Stimulated activated naive CD4-positive, alpha-beta T cell treated with Interleukin-2 at 50 U/mL for 16 hours (primary cell): ENCODE measurements at places on chromosomes 5 and 9.
A peak's percentile ranks its signal among the peaks of the same experiment; 100 is the strongest.

GRCh38 chr9:37144762-37145161 lies 24.4 kb downstream of the ZCCHC7 start:
- DNase-seq: no peak

DNA sequence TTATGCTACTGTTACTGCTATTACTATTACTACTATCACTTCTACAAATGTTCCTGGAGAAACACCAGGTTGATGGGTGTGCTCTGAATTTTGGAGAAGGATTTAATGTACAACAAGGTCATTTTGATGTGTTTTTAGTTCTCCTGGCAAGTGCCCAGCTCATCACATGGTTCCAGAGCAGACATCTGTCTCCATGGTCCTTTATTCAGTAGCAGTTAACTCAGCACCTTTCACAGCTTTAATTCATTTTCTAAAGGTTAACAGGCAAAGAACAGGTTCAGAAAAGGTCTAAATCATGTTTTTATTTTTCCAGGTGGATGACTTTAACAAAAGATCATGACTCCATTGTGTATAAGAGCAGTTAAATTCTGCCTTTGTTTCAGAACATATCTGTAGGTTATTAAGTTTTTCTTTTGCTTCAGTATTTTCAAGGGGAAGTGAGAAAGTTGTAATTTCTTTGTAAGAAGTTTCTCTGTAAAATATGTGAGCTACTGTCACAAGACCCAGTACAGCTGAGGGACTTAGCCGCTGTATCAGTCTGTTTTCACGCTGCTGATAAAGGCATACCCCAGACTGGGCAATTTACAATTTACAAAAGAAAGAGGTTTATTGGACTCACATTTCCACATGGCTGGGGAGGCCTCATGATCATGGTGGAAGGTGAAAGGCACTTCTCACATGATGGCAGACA lies 41.9 kb downstream of the MTRR start:
- no peak for DNase-seq

GRCh38 chr9:132748450-132748849 lies 78.2 kb downstream of the GTF3C4 start:
- DNase-seq: no peak

DNA sequence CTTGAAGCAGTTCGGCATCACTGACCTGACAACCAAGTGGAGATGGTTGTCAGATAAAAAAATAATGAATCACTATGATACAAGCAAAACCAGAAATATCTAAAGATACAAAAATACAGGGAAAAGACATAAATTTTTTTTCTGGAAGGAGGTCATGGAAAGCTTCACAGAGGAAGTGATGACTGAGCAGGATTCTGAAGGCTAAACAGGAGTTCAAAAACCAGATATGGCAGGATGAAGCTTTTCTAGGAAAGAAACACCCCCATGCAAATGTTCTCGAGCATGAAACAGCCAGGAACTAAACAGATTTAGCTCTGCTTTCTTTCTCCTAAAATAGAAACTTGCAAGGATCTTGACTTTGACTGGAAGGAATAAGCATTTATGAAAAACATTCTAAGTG lies 60.7 kb upstream of the IFNE start:
- no peak for DNase-seq

GRCh38 chr5:17734011-17734410 lies 99.8 kb downstream of the TAF11L14 start:
- DNase-seq: no peak

GRCh38 chr5:174045470-174046025 lies at the start of gene NSG2:
Gene NSG2 (plus strand): TSS chr5:174045706. CDS start chr5:174046756, 1,050 bp downstream.
- DNase-seq: no peak

- DNase-seq: no peak
Measured at GRCh38 chr5:440401-441201, 2.4 kb upstream of the EXOC3 start.

- no peak for DNase-seq
Measured at GRCh38 chr9:115411516-115411915, 293.6 kb upstream of the TNC start.

DNA sequence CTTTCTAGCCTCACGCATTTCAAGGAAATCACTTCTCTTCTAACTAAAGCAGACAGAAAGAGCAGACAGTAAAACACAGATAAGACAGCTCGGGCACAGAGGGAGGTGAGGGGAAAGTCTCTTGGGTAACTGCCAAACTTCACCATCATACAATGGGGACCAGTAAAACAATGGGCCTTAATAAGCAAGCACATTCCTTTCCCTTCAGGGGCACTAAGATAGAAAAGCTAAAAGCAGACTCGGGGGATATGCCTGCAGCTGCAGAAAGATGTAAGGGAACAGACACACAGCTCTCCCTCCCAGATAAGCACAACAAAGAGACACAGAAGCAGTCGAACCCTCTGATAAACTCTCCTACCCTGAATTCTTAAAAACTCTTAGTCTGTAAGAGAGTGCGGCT lies 15.6 kb upstream of the CKS2 start:
- DNase-seq: no peak

DNA sequence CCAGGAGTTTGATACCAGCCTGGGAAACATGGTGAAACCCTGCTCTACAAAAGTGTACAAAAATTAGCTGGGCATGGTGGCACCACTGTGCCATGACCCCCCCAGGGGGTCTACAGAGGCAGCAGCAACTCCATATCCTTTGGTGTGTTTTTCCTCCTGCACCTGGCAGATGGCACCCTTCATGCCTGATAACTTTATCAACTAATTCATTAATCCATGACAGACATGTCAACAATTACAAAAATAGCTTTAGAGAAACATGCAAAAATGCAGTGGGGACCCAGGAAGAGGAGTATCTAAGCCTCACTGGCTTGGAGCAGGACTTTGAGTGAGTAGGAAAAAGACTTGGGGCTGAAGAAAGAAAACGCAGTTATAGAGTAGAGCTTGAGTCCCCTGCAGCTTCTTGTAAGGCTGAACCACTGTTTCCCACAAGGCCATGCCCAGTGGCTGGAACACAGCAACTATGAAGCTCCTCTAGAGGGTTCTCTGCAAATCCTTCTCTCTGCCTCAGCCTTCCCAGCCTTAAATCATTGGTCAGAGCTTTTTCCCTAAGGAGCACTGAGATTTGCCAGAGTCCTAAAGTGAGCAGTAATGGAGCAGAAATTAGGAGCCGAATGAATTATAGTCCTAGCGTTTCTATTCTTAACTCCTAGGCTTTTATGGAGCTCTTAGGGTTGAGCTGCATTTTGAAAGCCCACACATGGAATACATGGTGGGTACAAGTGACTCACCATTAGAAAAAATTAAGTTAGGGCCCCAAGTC lies 25.5 kb upstream of the B4GALT1 start:
- DNase-seq: no peak

GRCh38 chr9:93143830-93144530 lies 9.9 kb upstream of the NINJ1 start:
- DNase-seq: peak; percentile 16

DNA sequence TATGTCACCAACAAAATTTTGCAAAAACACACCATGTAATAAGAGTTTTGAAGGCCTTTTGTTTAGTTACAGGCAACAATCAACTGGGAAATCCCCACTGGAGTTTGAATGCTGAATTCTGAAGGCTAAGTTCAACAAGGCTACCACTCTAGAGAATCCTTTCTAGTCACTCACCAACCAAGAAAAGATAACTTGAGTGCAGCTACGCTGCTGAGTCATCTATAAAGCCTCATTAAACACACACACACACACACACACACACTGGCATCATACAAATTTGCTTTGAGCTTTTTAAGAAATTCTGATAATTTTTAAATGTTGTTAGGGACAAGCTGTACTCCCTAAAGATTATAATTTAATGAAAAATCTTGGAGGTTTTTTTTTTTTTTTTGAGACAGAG lies 219.6 kb downstream of the DENND1A start:
- DNase-seq: no peak

GRCh38 chr5:146623666-146624065 lies 107.7 kb upstream of the GPR151 start:
- DNase-seq: no peak

DNA sequence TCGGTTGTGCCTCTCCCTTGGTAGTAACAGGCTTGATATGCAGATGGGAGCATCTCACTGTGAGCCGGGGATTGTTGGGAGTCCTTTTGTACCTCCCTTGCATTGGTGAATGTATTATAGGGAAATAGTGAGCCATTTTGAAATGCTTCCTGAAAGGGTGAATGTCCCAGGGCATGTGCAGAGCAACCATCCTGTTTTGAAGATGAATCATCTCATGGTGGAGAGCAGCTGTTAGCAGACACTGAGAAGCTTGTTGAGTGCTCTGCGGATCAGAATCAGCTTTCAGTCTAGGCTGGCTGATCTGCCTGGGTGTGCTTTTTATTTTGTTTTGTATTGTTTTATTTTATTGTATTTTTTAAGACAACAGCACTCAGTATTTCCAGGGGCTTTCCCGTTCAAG lies 29.7 kb downstream of the SLC36A1 start:
- DNase-seq: no peak

- DNase-seq: no peak
Measured at GRCh38 chr9:121604242-121604641, 47.2 kb upstream of the DAB2IP start.

DNA sequence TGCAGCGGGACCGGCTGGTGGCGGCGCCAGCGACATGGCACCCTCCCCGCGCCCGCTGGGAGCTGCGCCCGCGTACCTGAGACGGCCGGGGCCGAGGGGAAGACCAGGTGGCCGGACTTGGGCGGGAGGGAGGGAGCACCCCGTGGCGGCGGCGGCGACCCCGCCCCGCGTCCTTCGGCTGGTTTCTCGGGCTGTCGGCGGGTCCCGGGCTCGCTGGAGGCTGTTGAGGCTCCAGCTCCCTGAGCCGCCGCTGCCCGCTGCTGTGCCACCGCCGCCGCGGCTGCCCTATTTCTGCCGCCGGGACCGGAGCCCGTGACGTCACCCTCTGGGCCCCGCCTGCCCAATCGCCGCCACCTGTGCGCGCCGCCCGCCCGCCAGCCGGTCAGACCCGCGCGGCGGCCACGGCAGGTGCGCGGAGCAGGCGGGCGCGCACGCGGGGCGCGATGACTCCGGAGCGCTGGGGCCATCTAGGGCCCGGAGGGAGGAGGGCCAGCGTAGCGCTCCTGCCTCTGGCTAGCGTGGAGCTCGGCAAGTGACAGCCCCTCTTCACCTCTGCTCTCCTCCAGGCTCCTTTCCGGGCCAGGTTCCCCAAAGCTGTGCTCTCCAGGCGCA lies at the start of gene FSTL4:
FSTL4 (minus strand) TSS at position 293 of the 612 bp plus-strand sequence.
- peak; percentile 6 for DNase-seq

DNA sequence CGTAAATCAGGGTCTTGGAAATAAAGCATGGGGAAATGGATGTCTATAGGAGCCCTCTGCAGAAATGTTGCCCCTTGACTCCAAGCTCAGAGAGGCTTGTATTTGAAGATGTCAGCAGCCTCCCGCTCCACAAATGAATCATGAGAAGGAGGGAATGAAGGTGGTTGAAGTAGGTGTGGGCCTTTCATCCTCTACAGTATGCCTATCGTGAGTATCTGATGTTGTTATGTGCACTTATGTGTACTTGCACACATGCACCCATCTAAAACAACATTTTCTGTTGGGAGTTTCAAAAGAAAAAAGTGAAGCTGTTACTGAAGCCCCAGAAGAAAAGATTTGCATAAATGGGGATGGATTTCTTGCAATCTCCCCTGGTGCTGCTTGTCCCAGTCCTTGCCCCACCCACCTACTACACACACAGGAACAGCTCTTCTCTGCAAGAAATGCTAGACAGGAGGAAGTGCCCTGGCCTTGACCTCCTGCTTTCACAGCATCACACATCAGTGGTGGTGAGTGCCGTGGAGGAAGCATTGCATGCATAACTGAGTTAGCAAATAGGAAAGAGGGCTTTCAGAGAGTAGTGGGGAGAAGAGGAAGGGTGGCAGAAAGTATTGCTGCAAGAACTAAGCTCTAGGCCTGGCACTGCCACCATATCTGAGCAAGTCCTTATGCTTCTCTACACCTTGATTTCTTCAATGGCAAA lies 156.1 kb downstream of the SNX18 start:
- DNase-seq: peak; percentile 3

GRCh38 chr9:83681490-83681889 lies 26.3 kb downstream of the UBQLN1 start:
- no peak for DNase-seq

DNA sequence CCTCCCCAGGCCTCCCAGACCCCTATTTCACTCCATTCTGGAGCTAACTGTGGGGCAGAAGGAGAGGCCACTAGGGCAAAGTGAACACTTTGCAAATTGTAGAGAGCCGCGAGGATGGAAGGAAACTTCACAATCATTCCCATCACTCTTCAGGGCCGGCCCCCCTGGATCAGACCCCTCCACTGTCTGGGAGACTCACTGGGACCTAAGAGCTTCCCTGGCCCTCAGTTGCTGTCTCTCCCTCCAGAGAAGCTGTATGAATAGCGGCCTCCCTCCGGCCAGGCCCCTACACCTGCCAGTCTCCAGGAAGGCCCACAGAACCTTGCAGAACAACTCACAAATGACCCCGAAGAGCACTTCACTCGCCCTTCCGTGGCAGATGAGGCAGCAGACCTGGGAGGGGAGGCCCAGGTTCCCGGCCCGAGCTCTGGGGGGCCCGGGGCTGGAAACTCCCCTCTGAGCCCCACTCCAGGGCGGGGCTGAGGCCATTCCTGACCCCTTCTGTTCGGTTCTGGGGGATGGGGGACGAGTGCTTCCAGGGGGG lies 141.9 kb upstream of the IER5L start:
- DNase-seq: no peak

GRCh38 chr9:111853450-111853827 lies 43.2 kb upstream of the UGCG start:
- no peak for DNase-seq

GRCh38 chr5:141431286-141431685 lies 979 bp downstream of the PCDHGA12 start:
- no peak for DNase-seq

GRCh38 chr9:133664173-133665050 lies 28.2 kb downstream of the DBH start:
- DNase-seq: no peak

DNA sequence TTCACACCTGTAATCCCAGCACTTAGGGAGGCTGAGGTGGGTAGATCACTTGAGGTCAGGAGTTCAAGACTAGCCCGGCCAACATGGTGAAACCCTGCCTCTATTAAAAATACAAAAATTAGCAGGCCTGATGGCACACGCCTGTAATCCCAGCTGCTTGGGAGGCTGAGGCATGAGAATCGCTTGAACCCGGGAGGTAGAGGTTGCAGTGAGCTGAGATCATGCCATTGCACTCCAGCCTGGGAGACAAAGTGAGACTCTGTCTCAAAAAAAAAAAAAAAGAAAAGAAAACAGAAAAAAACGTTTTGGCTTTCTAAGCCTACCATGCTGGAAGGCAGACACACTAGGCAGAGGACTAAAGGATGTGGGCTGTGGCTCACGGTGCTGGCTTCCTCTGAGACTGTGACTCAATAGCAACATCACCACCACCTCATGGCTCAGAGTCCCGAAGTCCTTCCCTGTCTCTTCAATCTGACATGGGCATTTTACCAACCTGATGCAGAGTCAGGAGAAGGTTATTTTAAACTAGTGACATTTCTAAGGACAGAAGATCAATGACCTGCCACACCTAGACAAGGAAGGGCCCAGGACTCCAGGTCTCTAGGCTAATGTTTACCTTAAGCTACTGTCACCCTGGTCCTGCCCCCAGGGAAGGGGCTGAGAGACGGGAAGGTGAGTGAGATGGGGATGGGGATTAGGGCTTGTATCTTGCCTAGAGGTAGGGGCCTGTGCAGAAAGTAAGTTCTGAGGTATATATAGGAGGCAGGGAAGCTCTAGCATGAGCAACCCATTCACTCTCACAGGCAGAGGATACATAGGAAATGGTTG lies 3.7 kb downstream of the ECSCR start:
- DNase-seq: peak; percentile 73
